ENCODE measurements at places on chromosomes 4 and X.

DNA sequence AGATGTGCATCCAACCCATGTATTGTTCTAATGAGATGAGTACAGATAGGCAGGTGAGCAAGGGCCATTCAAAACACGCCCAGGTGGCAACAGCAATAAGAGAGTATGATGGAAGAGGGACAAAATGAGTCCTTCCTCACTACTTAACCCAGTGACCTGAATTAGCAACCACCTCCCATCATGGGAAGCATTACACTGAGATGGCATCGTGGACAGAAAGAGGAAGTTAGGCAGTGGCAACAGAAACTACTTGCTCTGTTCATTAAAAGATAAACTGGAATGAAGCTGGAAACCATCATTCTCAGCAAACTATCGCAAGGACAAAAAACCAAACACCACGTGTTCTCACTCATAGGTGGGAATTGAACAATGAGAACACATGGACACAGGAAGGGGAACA lies 17.2 kb downstream of the RXFP1 start:
- DNase-seq: no peak

DNA sequence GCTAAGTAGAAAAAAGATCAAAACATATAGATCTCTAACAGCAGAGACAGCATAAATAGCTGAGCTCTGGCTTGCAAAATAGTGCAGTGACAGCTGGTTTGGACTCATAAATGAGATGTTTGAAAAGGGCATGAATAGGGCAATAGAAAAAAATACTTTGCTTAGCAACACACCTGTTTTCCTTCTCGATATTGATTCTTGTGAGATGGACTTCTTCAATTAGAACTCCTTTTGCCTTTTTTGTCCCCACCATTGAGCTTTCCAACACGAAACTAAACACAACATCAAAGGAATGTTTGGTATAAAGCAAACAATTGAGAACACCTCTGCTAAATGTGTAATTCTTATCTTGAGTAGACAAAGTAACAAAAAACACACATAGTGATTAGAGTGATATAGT lies 726.3 kb downstream of the RAPGEF2 start:
- DNase-seq: no peak

DNA sequence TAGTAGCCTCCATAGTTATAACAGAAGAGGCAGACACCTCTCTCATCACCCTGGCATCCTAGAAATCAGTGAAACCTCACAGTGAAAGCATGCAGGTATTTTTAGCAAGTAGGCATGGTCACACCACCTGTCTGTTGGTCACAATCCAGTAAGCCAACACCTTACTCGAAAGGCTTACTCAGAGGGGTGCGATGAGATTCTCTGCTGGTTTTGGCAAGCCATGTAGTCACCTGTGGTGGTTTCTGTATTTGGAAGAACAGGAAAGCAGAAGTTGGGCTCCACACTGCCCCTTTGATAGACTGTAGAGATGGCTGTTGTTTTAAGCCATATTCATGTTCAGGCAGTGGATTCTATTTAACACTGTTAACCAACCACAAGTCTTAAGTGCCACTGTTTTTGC lies 134.7 kb downstream of the DCLK2 start:
- DNase-seq: no peak

- DNase-seq: no peak
Observed at GRCh38 chrX:16827225-16827624, 41.0 kb downstream of the TXLNG start.

DNA sequence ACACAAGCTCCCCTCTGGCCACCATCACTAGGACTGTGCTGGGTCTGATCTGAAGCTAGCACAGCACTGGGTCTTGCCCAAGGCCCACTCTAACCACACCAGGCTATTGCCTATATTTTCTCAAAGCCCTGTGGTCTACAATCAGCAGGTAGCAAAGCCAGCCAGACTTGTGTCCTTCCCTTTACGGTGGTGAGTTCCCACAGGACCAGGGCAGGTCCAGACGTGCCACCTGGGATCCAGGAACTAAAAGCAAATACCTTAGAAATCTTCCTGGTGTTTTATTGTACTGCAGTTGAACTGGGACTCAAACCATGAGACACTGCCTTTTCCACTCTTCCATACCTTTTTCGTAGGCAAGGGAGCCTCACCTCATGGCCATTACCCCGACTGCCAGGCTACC lies 9.0 kb upstream of the MAGEC2 start:
- no peak for DNase-seq

DNA sequence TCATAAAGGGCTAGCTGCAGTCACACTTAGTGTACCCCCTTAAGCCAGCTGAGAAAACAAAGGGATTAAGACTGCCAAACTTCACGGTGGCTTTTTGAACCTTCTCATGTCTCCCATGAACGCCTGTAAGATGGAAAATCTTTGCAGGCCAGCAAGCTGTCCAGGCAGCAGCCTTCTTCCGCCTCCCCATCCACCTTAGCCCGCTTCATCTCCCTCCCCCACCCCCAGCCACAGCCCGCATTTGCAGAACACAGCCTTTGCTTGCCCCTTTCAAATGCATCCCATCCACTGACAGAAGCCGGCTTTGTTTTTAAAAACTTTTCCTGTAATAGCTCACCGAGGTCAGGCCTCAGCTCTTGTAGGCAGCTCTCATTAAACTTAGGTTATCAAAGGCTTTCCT lies 113.8 kb upstream of the FAM9B start:
- DNase-seq: no peak

- no peak for DNase-seq
Observed at GRCh38 chrX:123906557-123907316, 46.9 kb downstream of the XIAP start.

DNA sequence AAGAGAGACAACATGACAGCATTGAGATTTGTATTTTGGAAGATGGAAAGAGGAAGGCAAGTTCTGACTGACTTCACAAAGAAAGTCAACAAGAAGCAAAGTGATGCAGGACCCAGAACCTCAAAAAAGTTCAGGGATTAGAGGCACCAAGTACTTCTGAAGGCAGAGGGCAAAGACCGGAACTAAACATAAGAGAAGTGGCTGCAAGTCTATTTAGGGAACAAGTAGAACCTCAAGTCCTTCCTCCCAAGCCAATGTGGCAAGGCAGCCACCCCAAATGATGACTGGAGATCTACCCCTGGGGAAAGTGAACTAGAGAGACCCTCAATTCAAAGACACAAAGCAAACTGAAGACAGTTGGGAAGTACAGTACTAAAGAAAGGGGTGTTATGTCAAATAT lies 46.6 kb downstream of the SLC39A8 start:
- DNase-seq: no peak

DNA sequence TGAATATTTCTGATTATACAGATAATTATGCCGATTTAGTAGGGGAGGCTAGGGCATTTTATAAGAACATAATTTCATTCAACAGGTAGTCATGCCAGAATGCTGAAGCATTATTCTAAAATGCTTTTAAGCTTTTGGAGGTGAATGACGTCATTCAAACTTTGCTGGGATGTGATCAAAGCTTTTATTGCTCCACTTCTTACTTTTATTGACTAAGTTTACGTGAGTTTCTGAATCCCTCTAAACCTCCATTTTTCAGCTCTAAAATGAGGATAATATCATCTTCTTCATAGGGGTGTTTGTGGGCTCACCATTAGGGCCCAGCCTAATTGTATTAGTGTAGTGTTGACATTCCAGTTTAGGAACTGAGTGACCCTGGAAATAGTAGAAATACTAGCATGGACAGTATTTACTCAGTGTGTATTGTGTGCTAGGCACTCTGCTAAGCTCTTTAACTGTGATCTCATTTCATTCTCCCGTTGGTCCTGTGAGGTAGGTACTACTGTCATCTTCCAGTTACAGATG lies 3.0 kb downstream of the WWC2 start:
- no peak for DNase-seq

DNA sequence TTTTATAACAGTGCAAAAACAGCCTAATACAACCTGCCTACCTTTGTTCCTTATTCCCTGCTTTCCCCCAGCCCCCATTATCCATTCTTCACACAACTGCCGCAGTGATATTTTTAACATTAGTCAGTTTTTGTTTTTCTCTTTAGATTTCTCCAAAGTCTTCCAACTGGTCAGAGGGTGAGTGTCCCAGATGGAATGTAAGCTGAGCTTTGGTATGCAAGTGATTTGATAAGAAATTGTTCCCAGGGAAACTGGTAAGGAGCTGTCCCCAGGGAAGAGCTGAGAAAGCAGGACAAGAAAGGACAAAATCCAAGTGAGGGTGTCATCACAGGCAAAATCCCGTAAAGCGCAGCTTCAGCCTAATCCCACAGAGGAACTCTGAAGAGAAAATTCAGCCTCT lies 475.5 kb upstream of the ADGRL3 start:
- DNase-seq: no peak

DNA sequence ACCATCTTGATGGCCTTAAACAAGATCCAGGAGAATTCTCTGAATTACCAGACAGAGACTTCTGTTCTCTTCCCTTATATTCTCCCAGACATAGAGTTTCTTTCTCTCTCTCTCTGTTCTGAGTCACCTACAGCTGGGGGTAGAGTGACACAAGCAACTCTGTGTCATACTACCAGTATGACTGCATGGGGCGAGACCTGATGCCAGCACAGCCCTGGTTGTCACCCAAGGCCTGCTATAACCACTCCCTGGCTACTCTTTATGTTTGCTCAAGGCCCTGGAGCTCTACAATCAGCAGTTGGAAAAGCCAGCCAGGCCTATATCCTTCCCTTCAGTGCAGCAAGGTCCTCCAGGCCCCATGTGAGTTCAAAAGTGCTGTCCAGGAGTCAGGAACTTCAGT lies 114.2 kb upstream of the TENT5D start:
- no peak for DNase-seq

GRCh38 chr4:2829321-2829932 lies 14.2 kb upstream of the ADD1 start:
- no peak for DNase-seq

DNA sequence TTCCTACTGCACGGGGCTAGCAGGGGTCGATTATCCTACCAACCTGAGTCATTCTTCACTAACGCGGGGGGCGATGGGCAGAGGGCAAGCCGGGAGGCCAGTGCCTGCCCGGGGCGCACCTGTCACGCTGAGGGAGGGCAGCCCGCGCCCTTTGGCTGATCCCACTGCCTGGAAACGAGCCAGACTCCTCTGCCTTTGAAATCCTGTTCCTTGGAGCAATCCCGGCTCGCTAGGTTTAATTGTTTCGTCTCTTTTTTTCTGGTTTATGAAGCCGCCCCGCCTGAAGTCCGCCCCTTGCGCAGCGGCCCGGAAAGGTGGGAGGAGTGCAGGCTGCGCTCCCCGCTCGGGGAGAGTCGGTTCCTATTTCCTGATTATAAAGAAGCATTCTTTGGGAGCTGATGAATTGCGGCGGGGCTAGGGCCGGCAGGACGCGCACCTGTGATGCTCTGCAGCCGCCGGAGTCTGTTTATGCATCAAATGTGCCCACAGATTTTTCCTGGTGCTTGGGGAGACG lies 484.2 kb downstream of the BCOR start:
- DNase-seq: no peak

- no peak for DNase-seq
Observed at GRCh38 chr4:84734037-84734436, 151.1 kb downstream of the CDS1 start.

DNA sequence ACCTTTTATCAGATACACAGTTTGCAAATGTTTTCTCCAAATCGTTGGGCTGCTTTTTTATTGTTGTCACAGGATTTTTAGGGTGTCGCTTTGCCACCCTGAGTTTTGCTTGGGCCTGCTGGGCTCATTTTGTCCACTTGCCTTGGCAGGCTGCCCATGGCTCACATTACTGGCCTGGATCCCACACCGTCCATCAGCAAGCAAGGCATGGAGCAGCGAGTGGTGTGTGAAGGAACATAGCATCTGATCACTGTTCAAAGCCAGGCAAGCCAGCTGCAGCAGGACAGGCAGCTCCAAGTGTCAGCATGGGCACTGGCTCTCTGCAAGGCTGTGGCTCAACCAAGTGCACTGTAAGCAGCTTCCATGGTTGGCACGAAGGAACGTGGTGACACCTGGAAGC lies 261.4 kb upstream of the TECRL start:
- no peak for DNase-seq

GRCh38 chr4:40788331-40788730 lies 38.6 kb downstream of the NSUN7 start:
- DNase-seq: no peak

GRCh38 chr4:96009427-96010119 lies 169.7 kb downstream of the PDHA2 start:
- no peak for DNase-seq

DNA sequence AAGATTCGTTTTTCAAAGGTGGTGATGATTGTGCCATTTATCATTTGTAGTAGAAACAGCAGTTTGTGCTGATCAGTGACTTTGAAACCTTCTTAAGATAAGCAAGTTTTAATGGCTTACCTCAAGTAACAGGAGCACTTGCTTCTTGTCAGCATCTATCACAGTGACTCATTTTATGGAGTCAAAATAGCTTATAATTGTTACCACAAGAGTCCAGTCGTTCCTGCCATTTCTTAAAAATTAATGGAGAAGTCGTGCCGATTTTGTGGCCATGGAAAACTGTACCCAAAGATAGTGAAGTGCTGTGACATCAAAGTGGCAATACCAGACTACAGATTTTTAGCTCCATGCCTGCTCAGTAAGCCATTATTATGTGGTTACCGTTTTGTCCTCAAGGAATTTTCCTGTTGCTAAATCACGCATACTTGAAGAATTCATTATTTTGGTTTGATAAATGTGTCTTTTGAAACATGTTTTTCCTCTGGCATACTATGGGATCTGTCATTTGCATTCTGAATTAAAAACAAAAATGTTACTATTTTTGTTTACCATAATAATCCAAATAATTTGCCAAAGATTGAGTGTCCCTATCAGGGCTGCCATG lies 129.9 kb downstream of the CBR4 start:
- no peak for DNase-seq

DNA sequence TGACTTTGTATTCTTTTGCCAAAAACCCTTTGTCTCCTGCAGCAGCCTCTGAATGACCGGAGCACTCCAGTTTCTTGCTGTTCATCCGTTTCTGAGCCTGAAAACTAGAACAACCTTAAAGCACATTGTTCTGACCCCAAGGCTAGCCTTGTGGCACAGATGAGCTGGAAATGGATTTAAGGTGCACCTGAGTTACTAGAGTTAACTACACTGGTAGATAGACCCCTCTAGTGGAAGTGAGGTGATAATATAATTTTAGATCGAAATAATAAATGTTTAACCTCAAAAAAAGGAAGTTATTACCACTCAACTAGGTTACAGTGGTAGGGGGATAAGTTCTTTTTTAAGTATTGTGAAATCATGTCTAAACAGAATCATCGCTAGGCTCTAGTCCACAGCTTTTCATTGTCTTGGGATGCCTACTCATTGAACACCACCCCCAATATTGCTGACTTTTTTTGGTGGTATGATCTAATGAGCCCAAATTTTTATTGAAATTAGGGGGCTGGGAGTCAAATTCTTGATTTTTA lies 2.7 kb downstream of the PLS3 start:
- no peak for DNase-seq

GRCh38 chrX:10783451-10783995 lies 163.1 kb upstream of the MID1 start:
- no peak for DNase-seq

DNA sequence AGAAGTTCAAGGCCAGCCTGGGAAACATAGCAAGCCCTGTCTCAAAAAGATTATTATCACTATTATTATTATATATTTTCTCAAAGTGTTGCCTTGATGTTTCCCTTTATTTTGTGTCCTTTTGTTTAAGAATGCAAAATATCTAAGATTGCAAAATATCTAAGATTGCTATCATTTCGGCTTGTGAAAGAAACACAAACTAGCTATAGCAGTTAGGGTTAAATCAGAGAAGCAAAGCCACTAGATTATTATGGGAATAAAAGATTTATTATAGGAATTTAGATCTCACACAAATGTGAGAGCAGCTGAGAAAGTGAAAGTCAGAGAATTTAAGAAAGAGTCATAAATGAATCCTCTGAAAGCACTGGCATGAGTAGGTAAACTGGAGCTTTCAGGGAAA lies 18.0 kb upstream of the TMEM184C start:
- DNase-seq: no peak

GRCh38 chrX:133792198-133792953 lies 193.0 kb downstream of the GPC3 start:
- DNase-seq: peak; percentile 26
